Thyroid gland (tissue), 4 donors: ENCODE measurements at places on chromosomes 7 and 10. TPM values are rescaled to one million over a fixed set of nuclear protein-coding genes. Genes with fewer than 3 reads are reported as not detected.

DNA sequence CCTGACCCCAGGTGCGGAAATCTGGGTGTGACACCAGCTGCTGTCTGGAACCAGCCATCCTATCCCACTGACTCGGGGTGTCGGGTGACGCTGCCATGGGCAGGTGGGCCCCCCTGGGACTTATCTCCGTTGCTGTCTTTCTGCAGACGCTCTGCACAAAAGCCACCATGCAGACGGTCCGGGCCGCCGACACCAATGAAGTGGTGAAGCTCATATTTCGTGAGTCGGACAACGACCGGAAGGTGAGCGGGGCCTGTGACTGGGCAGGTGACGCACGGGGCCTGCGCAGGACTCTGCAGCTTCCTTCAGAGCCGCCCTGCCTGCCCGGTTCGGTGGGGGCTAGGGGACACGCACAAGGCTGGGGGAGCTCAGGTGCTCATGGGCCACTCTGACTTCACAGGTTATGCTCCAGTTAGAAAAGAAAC is 36.6 kb downstream of the NKX6-2 start:
- no peak overlapping the region for H3K4me3 ChIP-seq
- no peaks in the 10 kb centered on the region for H3K27me3 ChIP-seq
- no peak for DNase-seq
- peaks cover 6% of the 10 kb centered on the region for H3K36me3 ChIP-seq
- H3K4me1 ChIP-seq: peaks cover 44% of the 10 kb centered on the region

GRCh38 chr10:4488904-4489303 is 337.1 kb upstream of the AKR1E2 start:
- H3K36me3 ChIP-seq: no peaks in the 10 kb centered on the region
- H3K4me1 ChIP-seq: no peaks in the 10 kb centered on the region
- no peak overlapping the region for H3K27ac ChIP-seq
- no peak overlapping the region for H3K4me3 ChIP-seq

DNA sequence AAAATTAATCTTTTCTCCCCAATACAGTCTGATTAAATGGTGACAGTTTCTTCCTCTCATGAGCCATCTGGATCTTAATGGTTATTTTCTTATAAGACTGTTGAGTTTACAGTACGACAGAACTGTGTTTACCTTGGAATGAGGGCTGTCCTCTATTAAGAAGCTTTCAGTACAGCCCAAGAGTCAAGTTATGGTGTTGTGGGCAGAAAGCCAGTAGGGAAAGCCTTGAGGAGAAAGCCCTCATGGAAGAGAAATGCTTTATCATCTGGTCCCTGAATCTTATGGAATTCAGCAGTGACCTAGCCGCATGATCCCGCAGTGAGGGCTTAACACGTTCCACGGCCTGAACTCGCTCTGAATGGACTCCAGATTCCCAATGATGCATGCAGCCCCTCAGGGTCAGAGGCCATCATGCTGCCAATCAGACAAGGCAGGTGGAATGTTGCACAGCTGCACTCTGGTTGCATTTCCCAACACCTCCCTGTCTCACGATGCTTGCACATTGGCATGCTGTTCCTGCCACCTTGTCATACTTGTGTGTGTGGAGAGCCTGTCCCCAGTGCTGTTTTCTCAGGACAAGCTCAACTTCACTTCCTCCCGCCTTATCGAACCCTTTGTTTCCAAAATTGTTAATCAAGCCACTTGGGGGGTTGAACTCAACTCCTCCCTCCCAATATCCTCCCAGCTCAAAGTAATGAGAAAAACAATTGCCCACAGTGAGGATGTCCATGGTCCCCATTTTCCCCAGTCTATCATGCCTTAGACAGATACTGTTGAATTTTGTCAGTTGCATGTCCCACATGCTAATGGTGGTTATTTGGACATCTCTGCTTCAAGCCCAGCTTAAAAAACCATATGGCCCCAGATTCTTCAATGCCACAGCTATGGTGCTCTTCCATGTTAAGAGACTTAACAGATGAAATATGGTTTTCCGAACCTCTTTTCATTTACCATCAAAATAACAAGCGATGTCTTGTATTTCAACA is 211.1 kb upstream of the TCF7L2 start:
- peaks cover 6% of the 10 kb centered on the region for H3K4me1 ChIP-seq
- no peaks in the 10 kb centered on the region for H3K36me3 ChIP-seq
- H3K4me3 ChIP-seq: no peak overlapping the region
- H3K27me3 ChIP-seq: no peaks in the 10 kb centered on the region

DNA sequence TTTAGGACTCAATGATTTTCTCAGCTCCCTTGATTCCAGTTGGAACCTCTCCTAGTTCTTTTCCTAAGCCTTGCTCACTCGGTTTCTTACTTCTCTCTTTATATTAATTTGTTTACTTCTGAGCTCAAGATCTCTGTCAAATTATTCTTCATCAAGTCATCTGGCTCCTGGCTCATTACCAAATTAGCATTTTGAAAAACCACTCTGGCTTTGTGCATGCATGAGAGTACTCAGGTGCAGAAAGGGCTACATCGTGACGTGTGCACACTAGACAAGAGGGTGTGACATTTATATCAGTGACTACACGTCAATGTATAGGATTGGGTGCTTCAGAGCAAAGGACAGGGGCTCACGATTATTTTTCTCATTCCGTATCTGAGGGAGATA is 645.7 kb upstream of the DPP6 start:
- DNase-seq: no peak
- no peak overlapping the region for H3K27ac ChIP-seq
- no peaks in the 10 kb centered on the region for H3K4me1 ChIP-seq
- H3K27me3 ChIP-seq: no peaks in the 10 kb centered on the region
- H3K4me3 ChIP-seq: no peak overlapping the region

- peak; percentile 34 for DNase-seq
- H3K27me3 ChIP-seq: no peaks in the 10 kb centered on the region
- no peak overlapping the region for H3K27ac ChIP-seq
- H3K4me3 ChIP-seq: no peak overlapping the region
Observed at GRCh38 chr10:16891375-16892313, 74.4 kb upstream of the RSU1 start.

GRCh38 chr7:40197527-40197926 is 62.7 kb downstream of the SUGCT start:
- DNase-seq: no peak
- H3K4me1 ChIP-seq: no peaks in the 10 kb centered on the region
- H3K36me3 ChIP-seq: no peaks in the 10 kb centered on the region
- no peak overlapping the region for H3K4me3 ChIP-seq

DNA sequence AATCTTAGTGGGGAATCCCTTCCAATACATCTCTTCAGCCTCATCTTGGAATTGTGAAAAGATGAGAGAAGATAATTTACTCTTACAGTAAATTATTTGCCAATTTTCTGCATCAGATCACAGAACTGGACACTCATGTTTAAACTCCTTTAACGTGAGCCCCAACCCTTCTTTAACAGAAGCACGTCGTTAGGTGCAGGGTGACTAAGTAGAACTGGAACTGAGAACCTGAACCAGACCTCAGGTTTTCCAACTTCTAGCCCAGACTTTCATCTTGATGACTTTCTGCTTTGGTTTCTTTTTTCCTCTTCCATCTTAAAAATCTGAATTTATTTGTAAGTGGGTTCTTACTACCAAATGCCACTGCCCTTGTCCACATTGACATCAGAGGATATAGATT is 57.2 kb upstream of the LYZL2 start:
- no peak overlapping the region for H3K4me3 ChIP-seq
- H3K27me3 ChIP-seq: no peaks in the 10 kb centered on the region
- DNase-seq: no peak
- H3K4me1 ChIP-seq: no peaks in the 10 kb centered on the region

DNA sequence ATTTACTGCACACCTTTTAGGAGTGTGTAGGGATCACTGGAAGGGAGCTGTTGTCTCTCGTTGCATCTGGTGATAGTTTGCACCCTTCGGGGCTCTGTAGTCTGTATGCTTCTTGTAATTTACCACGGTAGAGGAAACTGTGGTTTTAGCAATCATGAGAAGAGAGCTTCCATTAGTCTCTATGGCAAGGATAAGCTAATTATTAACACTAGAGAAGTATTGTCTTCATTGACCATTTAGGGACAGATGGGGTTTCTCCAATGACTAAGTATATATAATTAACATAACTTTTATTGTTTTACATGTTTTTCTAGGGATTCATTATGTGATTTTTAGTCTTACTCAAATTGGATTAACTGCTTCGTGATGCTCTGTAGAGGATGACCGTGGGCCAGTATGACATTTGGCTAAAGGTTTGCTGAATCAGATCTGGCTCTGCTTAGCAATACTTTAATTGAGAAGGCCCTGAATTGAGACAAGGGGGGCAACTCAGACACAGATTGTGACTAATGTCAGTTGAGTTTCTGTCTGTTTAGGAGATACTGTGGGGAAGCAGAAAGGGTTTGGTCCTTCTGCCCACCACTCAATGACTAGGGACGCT is 8.7 kb downstream of the SLC18A2 start:
- no peaks in the 10 kb centered on the region for H3K27me3 ChIP-seq
- no peak for DNase-seq
- peaks cover 5% of the 10 kb centered on the region for H3K4me1 ChIP-seq
- H3K4me3 ChIP-seq: no peak overlapping the region

DNA sequence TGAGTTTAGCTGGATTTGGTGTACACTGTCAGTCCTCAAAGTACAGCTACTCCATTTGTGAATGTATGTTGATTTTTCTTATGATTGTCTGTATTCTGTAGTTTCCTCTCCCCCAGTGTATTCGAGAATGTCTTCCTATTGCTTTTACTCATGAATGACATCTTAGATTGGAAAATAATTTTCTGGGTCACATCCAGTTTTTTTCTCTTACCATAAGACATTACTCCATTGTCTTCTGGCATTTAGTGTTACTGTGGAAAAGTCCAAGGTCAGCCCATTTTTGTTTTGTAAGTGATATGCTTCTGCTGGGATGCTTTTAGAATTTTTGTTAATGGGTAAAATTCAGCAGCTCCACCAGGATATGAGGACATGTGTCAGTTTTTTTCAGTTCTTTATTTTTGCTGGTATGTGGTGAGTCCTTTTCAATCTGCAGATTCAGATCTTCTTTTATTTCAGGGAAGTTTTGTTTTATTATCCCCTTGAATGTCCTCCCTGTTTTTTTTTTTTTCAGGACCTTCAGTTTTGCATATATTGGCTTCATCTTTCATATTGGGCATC is 33.6 kb downstream of the WAC start:
- H3K36me3 ChIP-seq: no peaks in the 10 kb centered on the region
- H3K27me3 ChIP-seq: no peaks in the 10 kb centered on the region
- peaks cover 40% of the 10 kb centered on the region for H3K4me1 ChIP-seq
- no peak overlapping the region for H3K27ac ChIP-seq
- no peak for DNase-seq

DNA sequence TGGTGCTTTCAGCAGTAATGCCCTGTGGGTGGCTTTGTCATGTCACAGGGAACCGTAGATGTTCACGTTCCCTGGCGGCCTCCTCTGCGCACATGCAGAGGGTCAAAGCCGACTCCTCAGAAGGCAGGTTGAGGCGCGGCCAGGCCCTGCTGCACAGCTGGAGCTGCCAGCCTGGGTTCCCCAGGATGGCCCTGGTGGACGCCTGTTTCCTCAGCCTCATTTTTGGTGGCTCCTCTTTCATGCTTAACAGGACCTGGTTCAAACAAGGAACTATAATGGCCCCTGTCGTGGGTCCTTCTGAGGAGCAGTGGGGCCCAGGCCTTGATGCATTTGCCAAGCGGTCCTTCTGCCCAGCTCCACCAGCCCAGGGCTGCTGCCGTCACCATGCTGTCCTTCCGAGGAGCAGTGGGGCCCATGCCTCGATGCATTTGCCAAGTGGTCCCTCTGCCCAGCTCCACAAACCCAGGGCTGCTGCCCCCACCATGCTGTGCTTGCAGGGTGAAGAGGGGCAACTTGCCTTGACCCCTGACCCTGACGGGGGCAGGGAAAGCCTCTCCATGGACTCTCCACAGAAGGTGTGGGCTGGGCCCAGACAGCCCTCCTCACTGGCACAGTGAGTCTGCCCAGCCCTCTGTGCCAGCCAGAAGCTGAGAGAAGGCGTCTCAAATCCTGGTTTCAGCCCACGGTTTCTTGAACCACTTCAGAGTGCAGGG is 338.2 kb downstream of the TCERG1L start:
- no peaks in the 10 kb centered on the region for H3K36me3 ChIP-seq
- no peak for DNase-seq
- H3K4me3 ChIP-seq: no peak overlapping the region

- no peak for DNase-seq
- no peak overlapping the region for H3K4me3 ChIP-seq
- H3K27ac ChIP-seq: no peak overlapping the region
- no peaks in the 10 kb centered on the region for H3K36me3 ChIP-seq
- no peaks in the 10 kb centered on the region for H3K4me1 ChIP-seq
Observed at GRCh38 chr7:106841896-106842390, 23.1 kb upstream of the PIK3CG start.

DNA sequence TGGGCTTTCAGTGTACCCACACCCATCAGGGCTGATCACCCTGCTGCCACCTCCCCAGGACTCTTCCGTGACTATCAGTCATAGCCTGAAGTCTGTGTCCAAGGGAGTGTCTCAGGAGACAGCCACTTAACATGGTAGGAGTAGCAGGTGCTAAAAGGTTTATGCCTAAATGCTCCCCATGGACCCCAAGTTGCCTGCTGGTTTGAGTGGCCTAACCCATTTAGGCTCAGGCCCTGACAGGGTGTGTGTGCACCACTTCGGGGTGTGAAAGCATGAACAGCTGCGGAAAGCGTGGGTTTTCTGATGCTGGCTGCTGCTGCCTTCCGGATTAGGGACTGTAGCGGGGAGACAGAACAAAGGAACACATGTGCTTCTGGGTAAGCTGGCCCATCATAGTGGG is 93.2 kb upstream of the SAMD8 start:
- no peaks in the 10 kb centered on the region for H3K4me1 ChIP-seq
- H3K4me3 ChIP-seq: no peak overlapping the region
- H3K36me3 ChIP-seq: peaks cover 5% of the 10 kb centered on the region
- H3K27me3 ChIP-seq: no peaks in the 10 kb centered on the region

GRCh38 chr7:82049891-82050533 is 280.2 kb upstream of the HGF start:
- no peak for DNase-seq
- H3K4me3 ChIP-seq: no peak overlapping the region
- H3K4me1 ChIP-seq: no peaks in the 10 kb centered on the region
- H3K36me3 ChIP-seq: no peaks in the 10 kb centered on the region

DNA sequence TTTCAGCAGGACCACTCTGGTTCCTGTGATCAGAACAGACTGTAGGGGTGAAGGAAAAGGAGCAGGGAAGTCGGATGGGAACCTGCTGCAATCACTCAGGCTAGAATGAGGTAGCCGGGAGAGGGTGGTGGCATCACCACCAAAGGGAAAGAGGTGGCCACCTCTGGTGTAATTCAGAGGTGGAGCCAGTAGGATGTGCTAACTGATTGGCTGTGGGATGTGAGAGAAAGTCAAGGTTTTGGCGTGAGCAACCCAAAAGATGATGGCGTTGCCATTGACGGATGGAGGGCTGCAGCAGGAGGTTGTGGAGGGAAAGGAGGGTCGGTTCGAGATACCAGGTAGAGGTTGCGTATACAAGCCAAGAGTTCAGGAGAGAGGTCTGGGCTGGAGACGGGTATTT is 7.4 kb upstream of the VSIR start:
- H3K4me3 ChIP-seq: no peak overlapping the region
- no peaks in the 10 kb centered on the region for H3K4me1 ChIP-seq
- H3K36me3 ChIP-seq: no peaks in the 10 kb centered on the region
- DNase-seq: no peak
- no peaks in the 10 kb centered on the region for H3K27me3 ChIP-seq

- DNase-seq: no peak
- H3K4me3 ChIP-seq: no peak overlapping the region
- H3K27ac ChIP-seq: no peak overlapping the region
- no peaks in the 10 kb centered on the region for H3K4me1 ChIP-seq
- no peaks in the 10 kb centered on the region for H3K36me3 ChIP-seq
Observed at GRCh38 chr7:118502235-118502634, 277.7 kb downstream of the ANKRD7 start.

The CYP2C19 gene
- total RNA-seq: not detected

The PKD2L1 gene
- total RNA-seq: not detected

The SYNPO2L gene
- not detected for total RNA-seq

The ZNF518A gene
- 35.9 TPM for total RNA-seq

The ITPRID1 gene
- total RNA-seq: not detected

The KIF20B gene
- 3.8 TPM for total RNA-seq
